NCI-H1694 treated with DMSO at 0.1 percent for 48 hours (cell line): ENCODE measurements at places on chromosomes 16 and 17.

- no peak for DNase-seq
These were observed 106.7 kb downstream of the RAB11FIP4 start for GRCh38 chr17:31497994-31498826.

GRCh38 chr17:64161380-64162176, 31.6 kb upstream of the ERN1 start:
- no peak for DNase-seq

DNA sequence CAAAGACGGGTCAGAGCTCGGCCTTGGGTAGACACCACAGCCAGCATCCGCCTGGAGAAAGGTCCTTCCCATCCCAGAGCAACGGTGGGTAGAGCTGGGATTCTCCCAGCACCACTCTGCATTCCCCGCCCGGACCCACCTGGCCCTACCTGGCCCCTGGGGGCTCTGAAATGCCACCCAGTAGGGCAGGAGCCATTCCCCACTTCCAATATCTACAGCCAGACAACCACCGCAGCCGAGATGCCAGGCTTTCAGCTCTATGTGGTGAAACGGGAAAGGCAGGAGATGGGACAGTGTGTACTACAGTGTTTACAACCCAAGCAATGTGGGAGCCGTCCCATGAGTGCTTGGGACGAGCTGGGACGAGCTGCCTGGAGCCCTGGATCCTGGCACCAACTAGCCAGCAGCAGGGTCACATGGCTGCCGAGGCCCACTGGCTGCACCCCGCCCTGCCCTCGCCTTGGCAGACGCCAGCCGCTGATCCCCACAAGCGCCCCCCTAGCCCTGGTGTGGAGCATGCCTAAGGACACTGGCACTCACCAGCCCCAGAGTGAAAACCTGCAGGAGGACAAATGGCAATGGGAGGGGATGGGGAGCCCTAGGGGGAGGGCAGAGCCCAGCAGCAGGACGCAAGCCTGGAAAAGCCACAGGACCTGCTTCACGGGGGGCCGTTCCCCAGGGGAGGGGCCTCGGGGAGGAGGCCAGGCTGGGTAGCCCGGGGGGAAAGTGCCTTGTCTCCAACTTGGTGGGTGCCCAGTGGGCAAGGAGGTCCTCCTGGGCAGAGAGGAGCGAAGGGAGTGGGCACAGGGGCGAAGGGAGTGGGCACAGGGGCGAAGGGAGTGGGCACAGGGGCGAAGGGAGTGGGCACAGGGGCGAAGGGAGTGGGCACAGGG, 13.5 kb downstream of the TMC6 start:
- no peak for DNase-seq

DNA sequence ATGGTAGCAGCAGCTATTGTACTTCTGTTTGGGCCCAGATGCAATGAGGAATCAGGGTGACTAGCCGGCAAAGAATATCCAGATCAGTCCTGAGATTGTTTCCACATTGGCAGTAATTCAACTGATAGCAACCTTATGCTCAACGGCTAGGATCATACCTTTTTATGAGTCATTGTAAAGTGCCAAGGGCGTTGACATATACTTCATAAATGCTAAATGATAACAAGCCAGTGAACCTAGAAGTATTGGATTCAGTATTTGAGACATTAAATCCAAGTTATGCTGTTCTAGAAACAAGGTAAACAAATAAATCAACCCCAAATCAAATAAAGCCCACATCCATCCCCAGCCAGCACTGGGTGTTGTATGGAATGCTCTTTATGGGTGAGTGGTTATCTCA, 207.1 kb upstream of the ZFHX3 start:
- DNase-seq, result no peak

DNA sequence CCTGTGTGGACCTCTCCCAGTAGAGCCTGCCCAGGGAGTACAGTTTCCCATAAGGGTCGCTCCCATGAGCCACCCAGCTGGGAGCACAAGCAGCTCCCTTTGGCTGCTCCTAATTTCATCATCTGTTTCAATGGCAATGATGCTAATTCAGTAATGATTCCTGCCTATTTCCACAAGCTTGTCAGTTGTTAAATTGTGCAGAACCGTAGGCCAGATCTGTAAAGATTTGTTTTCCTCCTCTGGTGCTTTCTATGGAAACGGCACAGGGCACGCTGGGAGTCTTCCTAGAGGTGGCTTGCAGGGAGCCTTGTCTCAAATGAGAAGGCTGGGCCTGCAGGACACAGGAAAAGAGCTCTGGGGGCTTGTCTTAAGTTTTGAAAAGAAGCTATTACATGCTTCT, 223.7 kb downstream of the CBLN1 start:
- no peak for DNase-seq

- no peak for DNase-seq
These were observed 381.5 kb downstream of the CPPED1 start for GRCh38 chr16:12422233-12422632.

- DNase-seq, result no peak
These were observed 26.4 kb downstream of the KIFC3 start for GRCh38 chr16:57775661-57776469.

DNA sequence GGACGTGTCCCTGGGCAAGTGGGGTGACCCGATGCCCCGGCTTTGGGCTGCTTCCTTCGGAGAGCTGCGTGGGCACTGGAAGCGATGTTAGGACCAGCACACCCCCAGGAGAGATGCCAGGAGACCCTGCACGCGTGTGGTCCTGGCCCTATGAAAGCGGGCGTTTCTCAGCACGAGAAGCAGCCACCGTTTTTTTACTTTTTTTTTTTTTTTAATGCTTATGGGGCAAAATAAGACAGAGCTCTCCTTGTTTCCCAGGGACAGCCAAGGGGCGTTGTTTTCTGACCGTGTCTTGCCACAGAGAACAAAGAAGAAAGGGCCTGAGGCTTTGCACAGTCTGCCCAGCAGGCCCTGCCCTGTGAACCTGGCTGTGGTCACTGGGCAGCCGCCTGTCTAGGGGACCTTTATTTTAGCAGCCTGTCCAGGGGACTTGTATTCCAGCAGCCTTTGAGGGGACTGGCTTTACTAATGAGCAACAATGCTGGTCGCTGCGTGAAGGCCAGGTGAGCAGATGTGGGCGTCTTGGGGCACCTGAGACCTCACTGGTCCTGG, 996 bp downstream of the SLC25A10 start:
- no peak for DNase-seq
